ENCODE measurements at places on chromosomes 3 and 15.

DNA sequence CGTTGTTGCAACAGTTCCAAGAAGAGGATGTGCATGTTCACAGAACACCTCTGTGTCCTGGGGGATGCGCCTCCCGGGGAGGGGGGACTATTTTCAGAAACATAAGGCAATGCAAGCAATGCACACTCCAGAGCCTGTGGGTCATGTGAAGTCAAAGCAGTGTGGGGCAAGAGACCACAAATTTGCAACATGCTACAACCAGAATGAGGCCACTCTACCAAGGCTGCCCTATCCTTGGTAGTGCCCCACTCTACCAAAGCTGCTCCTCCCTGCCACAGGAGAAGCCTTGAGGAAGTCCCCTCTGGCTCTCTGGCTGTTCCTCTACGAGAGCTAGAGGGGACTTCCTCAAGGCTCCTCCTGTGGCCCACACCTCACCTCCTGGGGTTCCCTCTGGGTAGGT is 8.4 kb upstream of the NR2C2 start:
- no peak for DNase-seq

GRCh38 chr15:58247855-58248842 is 110.0 kb downstream of the AQP9 start:
- no peak for DNase-seq

DNA sequence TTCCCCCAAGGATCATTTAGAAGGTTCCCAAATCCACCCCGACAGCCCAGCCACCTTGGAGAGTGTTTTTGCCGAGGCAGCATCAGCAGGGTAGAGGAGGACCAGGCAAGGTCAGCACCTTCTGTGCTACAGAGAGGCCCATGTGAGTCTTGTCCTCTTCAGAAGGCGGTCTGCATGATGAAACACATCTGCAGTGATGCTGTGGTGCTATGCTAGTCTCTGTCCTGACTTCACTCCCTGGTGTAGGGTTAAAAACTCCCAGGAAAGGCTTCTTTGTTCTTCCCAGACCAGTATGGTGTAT is 87.9 kb downstream of the ITPR1 start:
- DNase-seq: no peak

DNA sequence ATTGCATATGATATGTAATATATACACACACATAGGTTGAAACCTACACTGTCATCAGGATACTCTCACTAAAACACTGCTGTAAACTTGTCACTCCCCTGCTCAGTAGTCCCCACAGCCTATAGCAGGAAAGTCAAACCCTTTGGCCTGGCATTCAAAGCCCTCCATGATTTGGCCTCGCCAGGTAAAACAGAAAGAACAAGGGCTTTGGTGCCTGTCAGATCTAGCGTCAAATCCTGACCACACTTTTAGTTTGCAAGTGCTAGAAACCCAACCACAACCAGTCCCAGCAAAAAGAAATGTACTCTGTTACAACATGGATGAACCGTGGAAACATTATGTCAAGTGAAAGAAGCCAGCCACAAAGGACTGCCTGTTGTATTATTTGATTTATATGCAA is 11.4 kb downstream of the CRABP1 start:
- no peak for DNase-seq

- DNase-seq: no peak
Measured at GRCh38 chr3:77063423-77063822, 23.5 kb downstream of the ROBO2 start.
